Activated T-cell treated with anti-CD3 and anti-CD28 coated beads for 48 hours (primary cell): ENCODE measurements at places on chromosomes 11 and 22.

DNA sequence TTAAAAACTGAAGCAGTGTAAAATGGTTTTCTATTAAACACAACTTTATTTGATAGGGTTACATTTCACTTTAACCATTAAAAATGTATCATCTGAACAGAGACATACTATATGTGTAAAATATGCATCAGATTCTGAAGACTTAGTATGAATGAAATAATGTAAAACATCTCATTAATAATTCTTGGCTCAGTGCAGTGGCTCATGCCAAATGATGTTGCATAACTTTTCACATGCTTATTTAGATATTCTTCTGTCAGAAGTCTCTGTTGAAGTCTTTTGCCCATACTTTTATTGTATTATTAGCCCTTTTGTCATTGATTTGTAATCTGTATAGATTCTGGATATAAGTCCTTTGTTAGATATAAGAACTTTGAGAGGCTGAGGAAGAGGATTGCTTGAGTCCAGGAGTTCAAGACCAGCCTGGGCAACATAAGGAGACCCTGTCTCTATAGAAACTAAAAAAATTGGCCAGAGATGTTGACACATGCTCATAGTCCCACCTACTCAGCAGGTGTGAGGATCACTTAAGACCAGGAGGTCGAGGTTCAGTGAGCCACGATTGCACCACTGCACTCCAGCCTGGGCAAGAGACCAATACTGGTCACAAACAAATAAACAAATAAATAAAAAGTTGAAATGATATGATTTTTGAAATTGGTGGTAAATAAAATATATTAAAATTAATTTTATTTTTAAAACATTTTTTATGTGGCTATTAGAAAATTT, 73.8 kb upstream of the PARVA start:
- DNase-seq, result no peak

- DNase-seq, result peak; percentile 45
Measured at GRCh38 chr22:37330200-37331033, 48.1 kb downstream of the CYTH4 start.

GRCh38 chr11:9138612-9139579, 47.5 kb upstream of the SCUBE2 start:
- DNase-seq, result no peak

- no peak for DNase-seq
Measured at GRCh38 chr22:35868938-35869337, 151.3 kb downstream of the APOL5 start.

GRCh38 chr22:42389143-42389542, 43.1 kb downstream of the NFAM1 start:
- no peak for DNase-seq

- no peak for DNase-seq
Measured at GRCh38 chr11:86815726-86816125, 15.4 kb downstream of the PRSS23 start.

GRCh38 chr11:100788561-100789295, 101.6 kb downstream of the ARHGAP42 start:
- no peak for DNase-seq

- DNase-seq, result no peak
Measured at GRCh38 chr11:36222831-36223635, 66.2 kb downstream of the COMMD9 start.

- no peak for DNase-seq
Measured at GRCh38 chr22:26804911-26805539, 147.6 kb downstream of the MIAT start.

DNA sequence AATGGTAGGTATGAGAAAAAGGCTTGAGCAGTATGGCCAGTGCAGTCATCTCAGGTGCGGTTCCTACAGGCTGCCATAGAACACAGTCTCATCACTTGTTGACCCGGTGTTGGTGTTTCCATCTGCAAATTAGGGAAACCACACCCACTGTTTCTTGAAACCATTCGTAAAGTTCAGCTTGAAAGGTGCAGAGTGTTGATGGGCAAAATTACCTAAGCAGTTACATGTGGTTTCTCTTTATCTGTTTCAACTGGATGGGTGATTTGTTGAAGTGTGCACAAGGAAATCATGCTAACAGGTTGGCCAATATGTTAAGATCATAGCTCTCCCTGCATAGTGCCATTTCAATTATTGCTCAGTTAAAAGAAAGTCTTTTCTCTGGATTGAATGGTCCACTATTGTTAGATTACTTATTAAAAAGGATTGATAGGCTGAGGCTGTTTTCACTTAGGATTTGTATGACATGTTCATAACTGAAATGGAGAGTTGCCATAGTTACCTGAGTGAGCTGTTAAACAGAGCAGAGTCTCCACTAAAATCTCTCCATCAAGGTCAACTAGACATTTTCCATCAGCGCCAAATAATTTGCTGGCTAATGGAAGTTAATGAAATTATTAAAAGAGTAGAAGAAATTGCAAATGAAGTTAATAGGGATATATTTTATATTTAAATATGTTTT, 203.1 kb upstream of the MTMR2 start:
- no peak for DNase-seq

DNA sequence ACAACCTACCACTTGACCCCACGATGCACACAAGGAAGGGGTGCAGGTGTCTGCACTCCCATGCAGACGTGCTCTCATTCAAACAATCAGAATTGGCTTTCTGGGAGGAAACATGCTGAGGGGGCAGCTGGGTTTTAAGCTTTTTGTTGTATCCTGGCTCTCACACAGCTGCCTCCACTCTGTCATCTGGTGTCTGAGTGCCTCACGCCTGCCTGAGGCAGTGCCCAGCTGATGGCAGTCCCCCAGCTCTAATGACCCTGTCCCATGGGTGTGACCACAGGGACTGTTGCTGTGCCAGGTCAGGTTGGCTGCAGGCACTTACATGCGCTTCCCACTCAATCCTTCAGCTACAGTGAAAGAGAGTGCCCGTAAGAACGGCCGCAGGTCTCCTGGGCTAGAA, 53.7 kb downstream of the ARFGAP3 start:
- no peak for DNase-seq

DNA sequence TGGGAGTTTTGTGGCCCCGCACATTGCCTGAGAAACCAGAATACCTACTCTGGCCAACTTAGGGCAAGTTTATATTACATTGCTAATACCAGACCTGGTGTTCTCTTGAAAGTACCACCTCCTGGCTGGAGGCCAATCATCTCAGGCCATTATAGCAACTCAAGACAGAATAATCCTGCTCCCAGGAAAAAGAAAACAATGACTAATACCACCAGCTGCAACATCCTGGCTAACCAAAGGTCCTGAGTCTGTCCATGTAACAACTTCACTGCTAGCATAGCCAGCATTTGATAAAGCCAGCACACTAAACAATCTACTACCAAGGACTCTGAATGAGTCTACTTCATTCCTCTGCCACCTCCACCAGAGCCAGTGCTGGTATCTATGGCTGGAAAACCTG, 1298.7 kb upstream of the CNTN5 start:
- DNase-seq, result no peak

- DNase-seq, result no peak
Measured at GRCh38 chr11:14417617-14418374, 58.8 kb upstream of the RRAS2 start.

GRCh38 chr11:106457727-106458126, 380.3 kb downstream of the AASDHPPT start:
- no peak for DNase-seq

DNA sequence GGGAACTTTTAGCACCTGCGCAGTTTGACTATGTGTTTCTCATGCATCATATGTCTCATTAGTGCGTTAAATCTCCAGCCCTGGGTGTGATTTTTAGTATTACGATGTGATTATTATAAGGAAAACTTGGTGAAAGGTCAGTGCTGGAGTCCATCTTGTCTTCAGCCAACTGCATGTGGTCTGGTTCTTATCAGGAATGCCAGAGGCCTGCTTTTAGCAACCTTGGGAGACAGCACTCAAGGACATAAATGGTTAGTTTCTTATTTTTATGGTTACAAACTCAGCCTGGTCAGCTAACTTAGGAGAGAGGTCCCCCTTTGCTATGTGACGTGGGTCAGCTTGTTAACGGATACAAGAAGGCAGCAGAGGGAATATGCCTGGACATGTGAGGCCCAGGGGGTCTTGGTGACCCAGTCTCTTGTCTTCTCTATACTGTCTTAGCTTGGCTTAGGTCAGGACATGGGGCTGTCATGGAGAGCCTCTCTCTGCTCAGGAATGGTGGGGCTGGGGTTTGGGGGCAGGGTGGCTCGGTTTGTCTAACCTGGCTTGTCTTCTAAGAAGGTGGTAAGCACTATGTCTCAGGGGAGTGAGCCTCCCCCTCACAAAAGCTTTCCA, 21.5 kb downstream of the KCTD21 start:
- no peak for DNase-seq

- peak; percentile 80 for DNase-seq
Measured at GRCh38 chr11:66371627-66372415, at the start of gene SLC29A2. SLC29A2 (minus strand) TSS chr11:66371760; CDS start chr11:66371591, 169 bp downstream.

- DNase-seq, result no peak
Measured at GRCh38 chr11:78958444-78958843, 383.8 kb upstream of the NARS2 start.

DNA sequence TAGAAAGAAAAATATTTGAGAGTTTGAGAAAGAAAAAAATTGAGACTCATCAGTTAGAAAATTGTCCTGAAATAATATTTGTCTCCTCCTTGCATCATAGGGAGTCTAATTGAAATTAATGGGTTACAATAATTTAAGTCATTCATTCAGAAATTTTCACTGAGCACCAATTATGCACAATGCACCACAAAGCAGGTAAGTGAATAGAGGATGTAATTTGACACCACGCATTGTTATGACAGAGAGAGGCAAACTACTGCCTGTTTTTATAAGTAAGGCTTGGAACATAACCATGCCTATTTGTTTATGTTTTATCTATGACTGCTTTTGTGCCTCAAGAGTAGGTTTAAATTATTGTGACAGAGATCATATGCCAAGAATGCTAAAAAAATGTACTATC, 537.9 kb upstream of the FAT3 start:
- no peak for DNase-seq

DNA sequence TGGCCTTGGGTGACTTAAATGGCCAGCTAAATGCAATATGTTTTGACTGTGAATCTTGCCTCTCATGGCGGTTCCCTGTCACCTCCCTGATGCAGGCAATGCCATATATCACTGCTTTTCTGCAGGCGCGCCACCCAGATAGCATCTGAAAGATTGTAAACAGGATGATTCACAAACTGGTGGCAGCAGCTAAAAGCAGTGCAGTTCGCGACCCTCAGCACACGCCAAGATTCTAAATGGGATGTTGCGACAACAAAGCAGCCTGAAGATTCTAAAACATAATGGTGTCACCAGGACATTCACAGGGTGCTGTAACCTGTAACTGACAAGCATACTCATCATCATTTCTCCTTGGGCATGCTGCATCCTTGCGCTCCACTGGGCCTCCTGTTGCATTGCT, 440.4 kb upstream of the CADM1 start:
- DNase-seq, result no peak
